ENCODE measurements at places on chromosomes 6 and 20.

DNA sequence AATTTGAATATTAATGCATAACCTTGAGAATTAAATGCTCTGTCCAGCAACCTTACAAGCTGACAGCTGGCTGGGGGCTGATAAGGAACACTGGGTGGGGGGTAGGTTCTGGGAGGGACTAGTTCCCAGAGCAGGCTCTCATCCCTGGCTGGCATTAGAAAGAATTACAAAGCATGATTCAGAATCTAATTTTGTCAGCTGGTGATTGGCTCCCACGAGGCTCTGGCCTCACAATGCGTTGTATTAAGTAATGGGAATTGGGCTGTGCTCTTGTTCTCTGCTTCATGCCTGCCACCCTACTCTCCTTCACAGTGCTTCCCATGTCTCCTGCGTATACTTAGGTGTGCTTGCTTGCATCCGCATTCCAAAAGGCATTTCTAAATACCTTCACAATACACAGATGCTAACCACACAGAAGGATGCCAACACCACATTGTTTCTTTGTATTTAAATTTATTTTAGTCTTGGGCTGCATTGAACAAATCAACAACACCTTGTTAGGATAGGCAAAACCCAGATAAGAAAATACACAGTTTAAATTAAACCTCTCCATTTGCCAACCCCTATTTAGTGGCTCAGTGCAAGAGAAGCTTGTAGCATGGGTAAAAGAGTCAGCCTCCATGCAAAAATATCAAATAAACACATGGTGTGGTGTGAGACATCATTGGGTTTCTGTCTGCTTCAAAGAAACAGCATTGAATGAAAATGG, 434.5 kb upstream of the JAG1 start:
- no peak for DNase-seq

DNA sequence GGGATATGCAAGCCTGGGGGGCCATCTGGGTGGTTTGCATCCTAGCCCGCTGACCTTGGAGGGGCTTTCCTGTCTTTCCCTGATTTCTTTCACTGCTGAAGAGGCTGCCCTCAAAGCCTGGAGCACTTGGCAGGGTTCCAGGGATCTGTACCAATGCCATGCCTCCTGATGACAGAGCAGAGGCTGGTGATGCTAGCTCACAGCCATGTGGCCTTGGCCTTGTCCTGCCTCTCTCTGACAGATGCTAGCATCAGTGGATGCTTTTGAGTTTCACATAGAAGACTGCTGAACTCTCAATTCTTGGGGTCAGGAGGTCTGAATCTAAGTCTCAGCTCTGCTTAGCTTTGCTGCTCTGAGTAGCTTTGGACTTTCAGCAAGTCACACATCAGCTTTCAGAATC, 21.9 kb upstream of the RREB1 start:
- DNase-seq = no peak

GRCh38 chr6:143363299-143363698, 87.2 kb downstream of the ADAT2 start:
- DNase-seq = no peak

DNA sequence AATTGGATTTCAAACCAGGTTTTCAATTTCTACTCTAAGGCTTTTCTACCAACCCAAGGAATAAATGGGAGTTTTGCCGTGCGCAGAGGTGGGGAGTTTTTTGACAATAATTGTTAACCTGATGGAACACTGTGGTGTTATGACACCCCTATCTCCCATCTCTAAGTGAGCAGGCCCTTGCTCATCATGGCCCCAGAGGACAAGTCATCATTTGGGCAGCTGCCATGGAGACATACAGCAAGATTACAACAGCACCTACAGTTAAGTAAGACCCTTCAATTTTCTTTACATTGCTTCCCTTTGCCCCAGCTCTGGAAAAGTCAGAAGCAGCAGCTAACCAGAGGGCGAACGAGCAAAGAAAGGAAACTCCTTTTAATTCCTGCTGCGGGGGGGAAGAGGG, 54.3 kb downstream of the ADGRF5 start:
- DNase-seq = no peak

GRCh38 chr6:51753635-51754034, 333.8 kb downstream of the PKHD1 start:
- DNase-seq = no peak

DNA sequence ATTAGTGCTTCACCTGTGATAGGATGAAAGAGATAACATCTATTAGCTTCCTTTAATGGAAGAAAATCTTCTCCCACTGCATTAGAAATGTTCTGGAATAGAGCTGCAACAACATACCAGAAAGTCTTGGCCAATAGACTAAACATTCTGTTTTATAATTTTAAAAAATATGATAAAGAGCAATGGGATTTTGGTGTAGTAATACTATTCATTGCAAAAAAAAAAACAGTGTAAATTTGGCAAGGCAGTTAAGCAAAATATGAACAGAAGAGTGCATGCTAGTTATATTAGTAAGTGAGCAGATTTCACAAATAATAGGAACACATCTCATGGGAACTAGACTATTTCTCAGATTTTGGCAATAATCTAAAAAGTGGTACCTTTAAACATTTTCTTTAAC, 43.3 kb downstream of the SOX4 start:
- no peak for DNase-seq

GRCh38 chr6:129709769-129710449, at the start of gene ARHGAP18:
TSS of gene ARHGAP18 (minus strand) at chr6:129710177. CDS start at chr6:129710136, 41 bp downstream.
- DNase-seq = peak; percentile 46

DNA sequence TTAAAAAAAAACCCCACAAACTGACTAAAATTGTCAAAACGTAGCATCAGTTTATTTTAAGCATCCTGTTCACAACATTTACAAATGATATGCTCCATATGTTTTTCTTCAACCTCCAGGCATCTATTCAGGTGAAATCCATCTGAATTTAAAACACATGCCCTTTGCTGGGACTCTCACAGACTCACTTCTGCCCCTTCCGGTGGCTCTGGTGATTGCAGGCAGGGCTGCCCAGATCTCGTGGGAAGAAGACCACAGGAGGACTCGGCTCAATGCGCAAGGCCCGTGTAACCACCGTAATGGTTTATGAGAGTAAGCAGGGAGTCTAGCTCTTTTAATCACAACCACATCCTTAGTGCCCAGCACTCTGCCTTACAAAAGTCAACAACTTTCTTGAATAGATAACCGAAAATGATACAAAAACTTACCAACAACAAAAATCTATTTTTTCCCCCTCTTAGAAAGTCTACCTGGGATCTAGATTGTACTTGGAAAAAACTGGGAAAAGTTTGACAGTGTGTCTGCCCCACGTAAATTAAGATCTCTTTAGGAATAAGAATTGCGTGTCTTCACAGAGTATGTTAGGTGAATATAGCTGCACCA, 139.1 kb downstream of the KIF16B start:
- DNase-seq = no peak

GRCh38 chr20:20446001-20446400, 78.1 kb downstream of the INSM1 start:
- DNase-seq = no peak

GRCh38 chr6:84771125-84771755, 6.8 kb upstream of the TBX18 start:
- DNase-seq = no peak

DNA sequence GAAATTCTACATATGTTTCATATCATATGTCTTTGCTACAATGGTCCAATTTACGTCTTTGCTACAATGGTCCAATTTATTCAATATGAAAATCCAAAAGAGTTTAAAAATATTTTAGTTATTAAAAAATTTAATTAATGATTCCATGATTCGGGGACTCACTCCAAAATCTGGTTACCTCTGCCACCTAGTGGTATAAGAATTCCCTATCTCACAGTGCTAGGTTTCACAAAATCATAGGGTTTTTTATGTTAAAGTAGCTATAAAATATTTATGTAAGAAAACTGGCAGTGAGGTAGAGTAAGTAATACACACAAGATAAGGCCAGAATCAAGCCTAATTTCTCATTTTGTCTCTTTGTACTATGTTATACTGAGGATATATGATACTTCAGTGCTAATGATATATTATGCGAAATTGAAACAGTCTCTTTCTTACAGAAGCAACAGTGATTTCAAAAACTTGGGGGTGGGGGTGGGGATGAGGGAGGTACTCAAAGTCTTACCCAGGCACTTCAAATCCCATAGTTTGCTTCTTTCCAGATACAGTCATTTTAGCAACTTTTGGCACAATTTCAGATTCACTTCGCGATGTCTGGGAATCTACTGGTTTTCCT, 52.3 kb downstream of the HBS1L start:
- DNase-seq = no peak

GRCh38 chr6:100565439-100566104, 100.9 kb upstream of the SIM1 start:
- no peak for DNase-seq

DNA sequence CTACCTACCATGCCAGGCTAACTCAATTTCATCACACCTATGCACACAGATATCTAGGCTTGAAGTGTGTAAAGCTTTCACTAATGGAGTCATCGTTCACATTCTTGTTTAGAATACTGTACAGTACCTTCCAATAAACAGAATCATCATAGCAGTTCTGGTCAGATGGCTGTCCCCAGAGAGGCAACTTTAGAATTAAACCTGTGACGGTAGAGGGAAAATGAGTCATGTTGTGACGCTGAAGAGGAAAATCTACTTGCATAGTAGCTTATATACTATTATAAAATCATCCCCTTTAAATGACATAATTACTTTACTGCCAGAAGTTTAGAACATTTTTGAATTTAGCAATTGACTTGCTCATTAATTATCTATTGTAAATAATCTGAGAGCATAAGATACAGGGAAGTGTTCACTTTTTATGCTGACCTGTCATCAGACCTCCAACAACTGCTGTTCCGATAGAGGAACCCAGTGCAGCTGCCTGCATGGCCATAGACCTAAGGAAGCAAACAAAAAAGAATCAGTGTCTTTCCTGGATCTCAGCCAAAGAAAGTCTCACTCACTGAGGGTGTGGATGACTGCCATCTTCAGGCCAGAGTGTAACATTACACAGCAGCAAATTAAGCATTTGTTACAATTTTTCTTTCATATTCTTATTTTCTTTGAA, 29.8 kb downstream of the RHAG start:
- peak; percentile 2 for DNase-seq

DNA sequence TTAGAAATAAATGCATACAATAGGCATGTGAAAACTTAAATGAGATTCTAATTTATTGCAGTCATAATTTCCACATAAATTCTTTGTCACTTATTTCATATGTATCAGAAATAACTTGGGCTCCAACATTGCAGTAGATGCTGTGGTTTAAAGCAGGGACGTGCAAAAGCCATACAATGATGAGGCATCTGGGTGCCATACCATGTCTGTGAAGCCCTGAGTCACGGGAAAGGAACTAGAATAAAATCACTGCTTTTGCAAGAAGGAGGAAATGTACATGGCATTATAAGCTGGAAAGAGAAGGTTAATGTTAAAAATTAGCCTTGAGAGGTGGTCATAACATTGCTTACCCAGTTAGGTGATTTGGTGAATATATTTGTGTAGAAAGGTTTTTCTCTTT, 180.4 kb downstream of the SASH1 start:
- DNase-seq = no peak

GRCh38 chr6:46022106-46022948, 6.7 kb upstream of the CLIC5 start:
- no peak for DNase-seq

DNA sequence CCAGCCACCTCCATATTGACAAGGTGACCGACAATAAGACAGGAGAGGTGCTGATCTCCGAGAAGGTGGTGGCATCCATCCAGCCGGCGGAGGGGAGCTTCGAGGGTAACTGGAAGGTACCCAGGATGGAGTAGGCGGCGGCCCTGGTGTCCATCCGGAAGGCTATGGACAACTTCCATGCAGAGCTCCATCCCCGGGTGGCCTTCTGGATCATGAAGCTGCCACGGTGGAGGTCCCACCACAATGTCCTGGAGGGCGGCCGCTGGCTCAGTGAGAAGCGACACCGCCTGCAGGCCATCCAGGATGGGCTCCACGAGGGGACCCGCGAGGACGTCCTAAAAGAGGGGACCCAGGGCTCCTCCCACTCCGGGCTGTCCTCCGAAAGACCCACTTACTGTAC, 17.0 kb downstream of the DEFB115 start:
- no peak for DNase-seq

DNA sequence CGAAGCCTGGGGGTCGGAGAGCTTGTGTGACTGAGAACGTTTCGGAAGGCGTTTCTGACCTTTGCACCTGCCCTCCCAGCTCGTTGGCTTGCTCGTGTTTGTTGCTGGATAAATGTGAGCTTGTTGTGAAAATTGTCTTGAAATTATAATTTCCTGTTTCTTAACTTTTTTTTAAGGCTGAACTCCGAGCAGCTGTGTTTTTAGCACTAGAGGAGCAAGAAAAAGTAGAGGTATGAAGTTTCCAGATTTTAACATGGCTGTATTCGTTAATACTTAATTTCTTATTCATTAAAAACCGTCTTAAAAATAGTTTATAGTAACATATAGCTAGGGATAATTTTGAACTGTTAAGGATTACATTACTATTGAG, 672 bp downstream of the CEP43 start:
- no peak for DNase-seq

DNA sequence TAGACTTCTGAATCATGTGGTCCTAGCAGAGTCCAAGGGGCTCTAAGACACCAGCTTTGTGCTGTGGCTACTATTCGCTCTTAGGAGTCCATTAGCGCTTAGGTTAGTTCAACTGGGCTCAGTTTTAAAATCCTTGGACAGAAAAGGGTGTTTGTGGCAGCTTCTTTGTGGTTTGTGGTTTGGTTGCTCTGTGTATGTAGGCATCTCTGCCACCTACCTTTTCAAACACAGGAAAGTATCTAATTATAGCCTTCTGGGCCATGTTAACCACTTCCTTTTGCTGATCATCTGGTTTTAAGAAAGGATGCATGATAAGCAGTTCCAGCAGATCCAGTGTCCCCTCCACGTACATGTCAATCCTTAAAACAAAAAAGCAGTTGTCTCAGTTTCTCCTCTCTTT, 10.8 kb downstream of the GSTA4 start:
- no peak for DNase-seq

DNA sequence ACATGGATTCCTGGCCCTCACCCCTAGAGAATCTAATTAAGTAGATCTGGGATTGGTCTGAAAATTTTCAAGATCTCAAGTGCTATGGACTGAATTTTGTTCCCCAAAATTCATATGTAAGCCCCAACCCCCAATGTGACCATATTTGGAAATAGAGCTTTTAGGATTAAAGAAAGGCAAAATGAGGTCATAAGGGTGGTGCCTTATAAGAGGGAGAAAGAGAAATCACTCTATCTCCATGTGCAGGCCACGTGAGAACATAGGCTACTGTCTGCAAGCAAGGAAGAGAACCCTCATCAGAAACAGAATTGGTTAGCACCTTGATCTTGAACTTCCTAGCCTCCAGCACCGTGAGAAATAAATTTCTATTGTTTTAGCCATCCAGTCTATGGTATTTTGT, 8.5 kb upstream of the DSE start:
- DNase-seq = no peak

- no peak for DNase-seq
Measured at GRCh38 chr6:54632984-54633565, 213.5 kb upstream of the FAM83B start.

GRCh38 chr6:113875470-113875869, 18.3 kb downstream of the MARCKS start:
- no peak for DNase-seq
